Activated naive CD8-positive, alpha-beta T cell treated with anti-CD3 and anti-CD28 coated beads for 36 hours (primary cell): ENCODE measurements at places on chromosomes 7 and 10.

DNA sequence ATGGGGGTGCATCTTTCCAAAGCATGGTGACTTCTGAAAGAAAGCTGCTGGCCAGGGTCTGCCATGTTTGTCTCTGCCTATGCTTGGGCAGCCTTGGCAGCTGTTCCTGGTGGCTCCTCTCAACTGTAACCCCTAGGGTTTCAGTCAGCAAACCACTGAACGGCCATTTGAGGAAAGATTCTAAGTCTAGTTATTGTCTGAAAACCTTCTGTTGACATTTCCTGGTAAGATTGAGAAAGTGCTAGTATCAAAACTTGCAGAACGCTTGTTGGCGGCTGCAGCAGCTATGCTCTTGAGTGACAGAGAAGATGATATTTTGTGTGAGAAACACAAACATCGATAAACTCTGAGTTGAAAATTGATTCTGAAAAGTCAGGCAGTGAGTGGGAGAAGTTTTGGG is 523.1 kb downstream of the LRMDA start:
- peaks cover 3% of the 10 kb centered on the region for H3K27me3 ChIP-seq
- no peak for DNase-seq
- peaks cover 2% of the 10 kb centered on the region for H3K4me1 ChIP-seq
- H3K36me3 ChIP-seq = no peaks in the 10 kb centered on the region
- H3K4me3 ChIP-seq = no peak overlapping the region

- H3K4me1 ChIP-seq = no peaks in the 10 kb centered on the region
- H3K27ac ChIP-seq = no peak overlapping the region
- DNase-seq = no peak
- no peaks in the 10 kb centered on the region for H3K36me3 ChIP-seq
- no peaks in the 10 kb centered on the region for H3K27me3 ChIP-seq
Measured at GRCh38 chr7:119281181-119281846, 991.7 kb upstream of the KCND2 start.

DNA sequence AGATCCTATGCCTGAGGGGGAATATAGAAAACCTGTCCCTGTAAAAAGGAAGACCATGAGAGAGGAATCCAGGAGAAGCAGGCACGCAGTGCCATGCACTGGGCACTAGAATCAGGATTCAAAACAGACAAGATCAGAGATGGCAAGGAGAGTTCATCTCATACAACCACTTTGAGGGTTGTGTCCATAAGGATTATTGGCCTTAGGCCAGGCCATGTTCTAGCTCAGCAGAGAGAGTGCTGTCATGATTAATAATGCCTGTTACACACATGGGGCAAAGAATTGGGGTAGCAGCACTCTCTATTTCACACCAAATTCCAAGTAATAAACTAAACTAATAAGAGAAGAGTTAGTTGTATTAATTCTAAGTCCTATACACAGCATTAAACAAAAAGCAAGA is 29.1 kb downstream of the EZH2 start:
- peaks cover 34% of the 10 kb centered on the region for H3K4me1 ChIP-seq
- no peaks in the 10 kb centered on the region for H3K27me3 ChIP-seq
- H3K4me3 ChIP-seq = no peak overlapping the region

- H3K36me3 ChIP-seq = no peaks in the 10 kb centered on the region
- DNase-seq = no peak
- no peak overlapping the region for H3K27ac ChIP-seq
- no peaks in the 10 kb centered on the region for H3K4me1 ChIP-seq
Measured at GRCh38 chr10:10849306-10849705, 168.4 kb upstream of the CELF2 start.

- peaks cover 3% of the 10 kb centered on the region for H3K4me1 ChIP-seq
- H3K27ac ChIP-seq = no peak overlapping the region
- H3K36me3 ChIP-seq = peaks cover 12% of the 10 kb centered on the region
- DNase-seq = no peak
- no peaks in the 10 kb centered on the region for H3K27me3 ChIP-seq
Measured at GRCh38 chr7:152862006-152862405, 102.5 kb downstream of the ACTR3B start.

DNA sequence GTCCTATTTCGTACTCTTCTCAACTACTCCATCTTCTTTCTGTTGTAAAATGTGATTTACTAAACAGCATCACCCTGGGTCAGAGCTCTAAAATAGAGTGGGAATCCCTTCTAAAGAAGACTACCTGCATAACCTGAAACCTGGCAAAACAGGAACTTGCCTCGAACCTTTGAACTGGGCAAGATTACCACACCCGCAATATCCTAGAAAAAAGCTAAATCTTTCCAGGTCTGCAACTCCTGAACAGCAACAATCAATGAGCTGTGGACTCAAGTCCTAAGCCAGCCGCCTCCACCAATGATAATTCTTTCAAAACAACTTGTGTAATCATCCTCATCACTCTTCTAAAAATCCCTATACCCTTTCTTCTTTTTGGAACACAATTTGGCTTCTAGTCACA is 824.2 kb upstream of the COBL start:
- H3K27me3 ChIP-seq = no peaks in the 10 kb centered on the region
- no peaks in the 10 kb centered on the region for H3K4me1 ChIP-seq
- peaks cover 1% of the 10 kb centered on the region for H3K36me3 ChIP-seq
- H3K27ac ChIP-seq = no peak overlapping the region
- no peak for DNase-seq

DNA sequence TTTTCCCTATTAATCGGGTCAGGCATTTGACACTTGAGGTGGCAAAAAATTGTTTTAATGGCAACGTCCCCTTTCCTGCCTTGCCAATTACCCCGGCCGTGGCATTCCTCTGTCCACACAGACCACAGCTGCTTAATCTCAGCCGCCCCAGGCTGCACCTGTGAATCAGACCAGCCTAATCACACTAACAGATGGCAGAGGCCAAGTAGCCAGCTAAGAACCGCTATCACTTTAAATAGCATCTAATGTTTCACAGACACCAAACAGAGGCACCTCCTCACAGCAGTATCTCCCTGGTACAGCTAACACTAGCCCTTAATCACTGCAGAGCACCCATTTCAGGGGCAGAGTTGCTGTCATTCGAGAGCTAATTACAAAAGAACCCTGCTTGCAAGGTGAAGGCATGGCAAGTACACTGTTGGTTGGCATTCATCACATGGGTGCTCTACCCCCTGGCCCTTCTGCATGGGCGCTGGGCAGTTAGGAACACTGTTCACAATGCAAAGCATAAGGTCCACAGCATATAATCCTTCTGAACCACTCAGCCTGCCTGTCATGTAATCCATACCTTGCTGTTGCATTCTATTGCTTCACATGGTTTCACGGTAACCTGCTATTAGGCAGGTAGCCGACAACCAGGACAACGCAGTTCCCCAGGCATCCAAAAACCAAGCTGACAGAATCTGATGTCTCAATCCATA is 38.8 kb downstream of the FGFR2 start:
- no peak overlapping the region for H3K4me3 ChIP-seq
- no peaks in the 10 kb centered on the region for H3K36me3 ChIP-seq
- no peak for DNase-seq
- peaks cover 6% of the 10 kb centered on the region for H3K27me3 ChIP-seq
- H3K27ac ChIP-seq = no peak overlapping the region
- H3K4me1 ChIP-seq = peaks cover 2% of the 10 kb centered on the region

DNA sequence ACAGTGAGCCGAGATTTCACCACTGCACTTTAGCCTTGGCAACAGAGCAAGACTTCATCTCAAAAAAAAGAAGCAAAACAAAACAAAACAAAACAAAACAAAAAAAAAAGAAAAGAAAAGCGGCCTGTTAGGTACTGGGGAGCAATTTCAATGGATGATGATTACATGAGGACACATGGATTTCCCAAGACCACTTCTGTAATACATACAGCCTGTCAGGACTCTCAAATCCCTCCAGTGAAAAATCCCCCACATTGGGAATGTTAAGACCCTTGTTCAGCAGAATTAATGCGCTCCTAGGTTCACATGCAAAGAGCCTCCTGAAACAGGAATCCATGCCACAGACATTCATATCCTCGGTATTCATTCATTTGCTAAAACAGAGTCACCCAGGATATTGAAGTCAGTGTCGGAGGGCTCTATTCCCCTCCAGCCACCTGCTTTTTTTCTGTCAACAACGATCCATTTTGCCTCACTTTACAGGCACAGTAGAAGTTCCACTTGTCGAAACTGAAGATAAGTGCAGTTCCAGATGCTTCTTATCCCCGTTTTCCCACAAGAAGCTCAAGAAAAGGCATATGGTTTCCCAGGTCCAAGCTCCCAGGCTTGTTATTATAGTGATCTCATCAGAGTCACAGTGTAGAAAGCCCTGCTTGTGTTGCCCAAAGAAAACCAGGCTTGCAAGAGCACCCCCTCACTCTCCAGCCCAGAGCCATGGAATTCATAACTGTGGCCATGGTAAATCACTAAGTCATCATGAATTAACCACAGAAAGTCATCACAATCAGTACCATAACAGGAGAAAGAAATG is 20.2 kb downstream of the SLC16A12 start:
- no peak overlapping the region for H3K4me3 ChIP-seq
- H3K36me3 ChIP-seq = no peaks in the 10 kb centered on the region
- peaks cover 4% of the 10 kb centered on the region for H3K4me1 ChIP-seq
- DNase-seq = no peak
- H3K27ac ChIP-seq = no peak overlapping the region
- H3K27me3 ChIP-seq = no peaks in the 10 kb centered on the region

GRCh38 chr7:101238226-101239182 is 902 bp upstream of the CLDN15 start:
- no peak overlapping the region for H3K27ac ChIP-seq
- no peaks in the 10 kb centered on the region for H3K27me3 ChIP-seq
- H3K4me1 ChIP-seq = peaks cover 13% of the 10 kb centered on the region
- peaks cover 4% of the 10 kb centered on the region for H3K36me3 ChIP-seq
- H3K4me3 ChIP-seq = no peak overlapping the region
- no peak for DNase-seq

DNA sequence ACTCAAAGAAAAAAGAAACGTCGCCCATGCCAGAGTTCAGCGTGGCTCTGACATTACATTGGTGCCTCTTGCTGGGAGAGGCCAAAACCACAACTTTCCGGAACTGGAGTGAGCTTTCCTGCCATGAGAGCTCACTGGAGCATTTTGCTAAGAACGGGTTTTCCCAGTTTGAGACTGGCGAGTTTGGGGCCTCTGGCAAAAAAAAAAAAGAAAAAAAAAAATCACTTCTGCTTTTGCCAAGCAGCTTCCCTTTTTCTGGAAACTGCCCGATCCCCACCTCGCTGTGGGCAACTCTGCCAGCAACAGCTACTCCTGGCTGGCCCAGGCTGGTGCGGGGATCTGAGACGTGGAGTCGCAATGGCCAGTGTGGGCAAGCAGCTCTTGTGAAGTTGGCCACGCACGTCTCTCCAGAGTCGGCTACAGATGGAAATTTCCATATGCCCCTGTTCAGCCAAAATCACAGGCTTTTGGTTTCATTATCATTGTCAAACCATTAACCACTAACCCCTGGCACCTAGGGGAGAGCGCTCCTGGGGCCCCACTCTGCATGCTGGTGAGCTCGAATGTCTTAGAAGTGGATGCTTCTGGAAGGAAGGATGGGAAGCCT is 25.7 kb downstream of the PRKAG2 start:
- peak overlapping the region; percentile 88 for H3K27ac ChIP-seq
- peaks cover 22% of the 10 kb centered on the region for H3K4me1 ChIP-seq
- peak; percentile 49 for DNase-seq
- peaks cover 2% of the 10 kb centered on the region for H3K36me3 ChIP-seq

DNA sequence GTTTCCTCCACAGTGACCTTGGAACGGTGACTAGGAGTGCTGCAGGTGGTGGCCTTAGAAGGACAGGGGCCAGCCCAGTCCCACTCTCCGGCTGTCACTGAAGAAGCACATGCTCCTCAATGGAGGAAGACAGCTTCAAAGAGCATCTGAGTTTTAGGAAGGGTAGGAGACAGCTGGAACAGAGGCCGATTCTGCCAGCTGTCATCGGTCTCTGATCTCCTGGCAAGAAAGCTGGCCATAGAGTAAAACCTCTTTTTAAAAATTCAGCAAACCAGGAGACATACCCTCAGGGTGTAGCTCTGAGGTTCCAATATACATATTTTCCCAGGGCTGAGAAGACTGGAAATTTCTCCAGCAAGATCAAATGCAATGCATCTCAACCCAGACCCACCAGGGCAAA is 55.9 kb downstream of the KCNMA1 start:
- H3K4me3 ChIP-seq = no peak overlapping the region
- no peaks in the 10 kb centered on the region for H3K36me3 ChIP-seq

DNA sequence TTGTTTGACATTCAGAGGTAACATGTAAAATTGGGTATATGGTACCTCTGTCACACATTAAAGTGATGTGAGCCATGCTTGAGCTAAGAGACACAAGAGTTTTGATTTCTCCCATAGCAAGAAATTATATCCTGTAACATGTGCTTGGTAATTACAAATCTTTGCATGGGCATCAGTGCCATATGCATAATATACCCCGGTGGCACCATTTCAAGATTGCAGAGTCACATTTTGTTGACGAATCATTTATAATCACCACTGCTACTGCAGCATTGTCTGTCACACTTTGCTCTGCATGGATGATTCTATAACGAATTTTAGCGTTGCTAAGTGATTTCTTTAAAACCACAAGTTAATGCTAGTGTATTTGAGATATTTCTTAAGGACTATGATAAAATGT is 443.7 kb upstream of the LRRN3 start:
- no peaks in the 10 kb centered on the region for H3K36me3 ChIP-seq
- H3K4me3 ChIP-seq = no peak overlapping the region
- DNase-seq = no peak
- no peak overlapping the region for H3K27ac ChIP-seq
- H3K27me3 ChIP-seq = no peaks in the 10 kb centered on the region

DNA sequence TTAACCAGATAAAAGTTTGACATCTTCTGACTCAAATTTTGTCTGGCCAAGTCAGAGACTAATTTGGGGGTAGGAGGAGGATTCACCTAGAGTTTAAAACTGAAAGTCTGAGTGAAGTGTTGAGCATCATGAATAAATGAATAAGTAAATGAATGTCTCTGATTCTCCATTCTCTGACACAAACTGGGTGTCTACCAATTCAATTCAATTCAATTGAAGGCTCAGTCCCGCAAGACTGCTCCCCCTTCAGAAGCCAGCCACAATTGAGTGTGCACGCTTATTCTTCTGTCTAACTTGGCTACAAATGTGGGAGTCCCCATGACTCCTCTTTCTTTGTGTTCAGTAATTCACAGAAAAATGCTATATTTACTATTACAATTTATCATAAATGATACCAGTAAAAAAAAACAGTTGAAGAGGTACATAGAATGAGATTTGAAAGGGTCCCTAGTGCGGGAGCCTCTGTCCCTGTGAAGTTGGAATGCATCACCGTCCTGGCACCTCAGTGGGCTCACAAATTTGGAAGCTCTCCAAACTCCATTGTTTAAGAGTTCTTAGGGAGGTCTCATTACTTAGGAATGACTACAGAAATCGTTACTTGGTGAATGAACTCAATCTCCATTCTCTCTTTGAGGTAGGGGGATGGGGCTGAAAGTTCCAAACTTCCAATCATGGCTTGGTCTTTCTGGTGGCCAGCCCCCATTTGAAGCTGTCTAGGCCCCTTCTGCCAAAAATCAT is 243.7 kb upstream of the PHYHIPL start:
- H3K4me1 ChIP-seq = no peaks in the 10 kb centered on the region
- no peak for DNase-seq
- H3K27me3 ChIP-seq = peaks cover 12% of the 10 kb centered on the region
- H3K4me3 ChIP-seq = no peak overlapping the region
- no peak overlapping the region for H3K27ac ChIP-seq

DNA sequence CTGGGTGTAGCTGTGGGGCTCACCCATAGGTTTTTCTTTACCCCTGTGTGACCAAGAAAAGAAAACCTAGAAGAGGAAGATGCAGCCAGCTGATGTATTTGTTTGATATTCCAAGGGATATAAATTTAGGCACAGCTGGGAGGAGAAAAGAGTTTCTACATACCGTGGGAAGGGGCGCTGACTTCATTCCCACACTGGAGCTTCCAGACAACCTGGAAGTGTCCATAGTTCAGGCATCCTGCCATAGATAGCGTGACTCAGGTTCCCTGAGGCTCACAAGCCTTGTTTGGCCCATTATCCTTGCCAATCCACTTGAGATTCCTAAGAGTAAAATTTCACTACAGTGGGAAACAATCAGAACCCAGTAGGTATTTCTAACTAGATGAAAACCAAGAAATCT is 371.7 kb upstream of the NRP1 start:
- no peak overlapping the region for H3K27ac ChIP-seq
- H3K27me3 ChIP-seq = peaks cover 8% of the 10 kb centered on the region
- no peak for DNase-seq
- no peaks in the 10 kb centered on the region for H3K36me3 ChIP-seq
